ENCODE measurements at places on chromosomes 3 and 15.

- no peak for DNase-seq
Measured at GRCh38 chr3:42368861-42369260, 41.5 kb downstream of the LYZL4 start.

DNA sequence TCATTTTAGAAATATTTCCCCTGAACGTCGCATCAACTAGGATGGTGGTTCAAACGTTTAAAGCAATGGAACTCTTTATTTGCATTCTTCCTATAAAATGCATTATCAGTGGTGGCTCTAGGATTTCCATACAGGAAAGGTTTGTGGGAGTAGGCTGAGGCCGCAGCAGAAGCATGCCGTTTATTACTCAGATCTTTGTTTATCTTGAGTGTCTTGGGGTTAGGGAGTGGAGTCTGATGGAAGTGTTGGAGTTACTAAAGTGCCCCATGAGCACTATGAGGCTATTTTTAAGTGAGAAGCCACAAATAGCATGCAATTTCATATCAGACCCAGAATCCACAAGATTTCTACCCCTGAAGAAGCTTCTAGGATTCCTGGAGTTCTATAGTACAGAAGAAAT is 26.2 kb downstream of the ATOSA start:
- no peak for DNase-seq

GRCh38 chr3:193237030-193237429 is 4.0 kb upstream of the PLAAT1 start:
- no peak for DNase-seq

DNA sequence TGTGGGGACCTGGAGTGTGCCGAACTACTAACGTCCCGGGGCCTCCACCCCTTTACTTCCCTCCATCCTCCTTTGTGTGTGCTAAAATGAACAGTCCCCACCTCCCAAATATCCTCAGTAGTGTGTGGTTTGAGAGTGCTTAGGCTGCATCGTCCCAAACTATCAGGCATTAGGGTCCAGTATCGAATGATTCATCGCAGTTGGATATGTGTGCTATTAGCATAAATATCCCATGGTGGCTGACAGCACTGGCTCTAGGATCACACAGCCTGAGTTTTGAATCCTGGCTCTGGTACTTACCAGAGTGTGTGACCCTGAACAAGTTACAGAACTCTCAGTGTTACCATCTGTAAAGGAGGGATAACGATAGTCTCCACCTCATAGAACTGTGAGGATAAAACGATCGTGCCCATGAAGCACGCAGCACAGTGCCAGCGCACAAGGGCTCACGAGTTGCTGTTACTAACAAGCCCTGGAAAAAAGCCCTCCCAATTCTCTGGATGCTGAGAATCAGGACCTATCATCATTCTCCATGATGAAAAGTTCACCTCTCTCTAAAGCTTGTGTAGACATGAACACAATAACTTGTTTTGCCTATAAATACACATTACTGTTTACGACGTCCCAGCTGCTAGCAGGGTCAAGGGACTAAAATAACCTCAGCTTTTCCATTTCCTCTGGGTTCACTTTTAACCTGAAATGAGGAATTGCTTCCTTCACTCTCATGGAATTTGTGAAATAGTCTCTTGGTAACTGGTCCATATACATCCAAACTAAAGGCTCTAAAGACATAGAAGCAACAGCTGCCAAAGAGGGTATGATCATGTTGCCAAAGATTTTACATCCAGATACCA is 51.0 kb downstream of the VGLL4 start:
- no peak for DNase-seq

DNA sequence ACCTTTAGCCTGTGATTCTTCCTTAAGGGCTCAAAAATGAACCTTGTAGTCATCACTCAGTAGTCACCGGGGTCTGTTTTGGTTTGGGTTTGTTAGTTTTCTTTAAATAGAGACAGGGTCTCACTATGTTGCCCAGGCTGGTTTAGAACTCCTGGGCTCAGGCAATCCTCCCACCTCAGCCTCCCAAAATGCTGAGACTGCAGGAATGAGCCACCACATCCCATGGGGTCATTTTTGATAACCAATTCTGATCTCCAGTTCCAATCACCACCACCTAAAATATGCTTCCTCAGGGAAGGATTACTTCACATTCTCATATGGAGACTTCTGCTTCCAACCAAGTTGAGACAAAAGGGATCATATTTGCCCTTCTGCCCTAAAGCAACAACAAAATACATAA is 22.1 kb downstream of the ATP13A3 start:
- no peak for DNase-seq

DNA sequence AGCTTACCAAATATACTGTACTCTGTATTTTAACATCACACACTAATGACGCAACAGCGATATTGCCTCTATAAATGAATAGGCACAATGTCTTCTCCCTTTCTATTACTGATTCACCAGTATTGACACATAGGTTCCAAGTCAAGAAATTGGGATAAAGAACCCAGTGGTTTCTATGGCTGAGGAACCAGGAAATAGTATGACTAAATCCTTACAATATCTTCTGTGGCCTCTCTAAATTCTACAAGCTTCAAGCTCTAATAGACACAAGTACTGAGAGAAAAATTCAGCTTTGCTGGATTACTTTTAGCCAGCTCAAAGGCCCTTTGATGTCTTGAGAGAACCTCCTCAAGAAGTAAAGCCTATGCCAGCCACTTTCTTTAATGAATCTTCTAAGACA is 162.5 kb downstream of the DPH6 start:
- DNase-seq, result no peak

GRCh38 chr3:170839518-170840100 is 30.4 kb downstream of the RPL22L1 start:
- DNase-seq, result no peak

GRCh38 chr3:134065252-134066157 is 35.8 kb upstream of the SLCO2A1 start:
- DNase-seq, result no peak

- no peak for DNase-seq
Measured at GRCh38 chr3:193780810-193781478, 187.9 kb downstream of the OPA1 start.

DNA sequence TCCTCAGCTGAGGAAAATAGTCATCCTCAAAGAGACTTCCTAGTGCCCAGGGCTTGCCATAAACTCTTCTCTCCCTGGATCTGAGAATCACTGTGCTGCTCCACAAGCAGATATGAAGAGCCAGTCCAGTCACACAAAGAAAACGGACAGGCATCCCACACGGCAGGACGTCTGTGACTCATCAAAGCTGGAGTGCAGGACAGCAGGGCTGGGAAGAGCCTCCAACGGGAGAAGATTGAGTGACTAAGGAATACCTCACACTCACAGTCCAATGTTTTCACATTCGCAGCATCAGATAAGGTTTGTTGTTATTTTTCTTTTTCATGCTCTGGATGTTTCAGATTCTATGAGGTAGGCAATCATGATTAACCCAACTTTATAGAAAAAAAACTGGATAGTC is 57.8 kb downstream of the NEK10 start:
- DNase-seq, result no peak

GRCh38 chr3:72515941-72516340 is 332.3 kb downstream of the SHQ1 start:
- DNase-seq, result no peak

DNA sequence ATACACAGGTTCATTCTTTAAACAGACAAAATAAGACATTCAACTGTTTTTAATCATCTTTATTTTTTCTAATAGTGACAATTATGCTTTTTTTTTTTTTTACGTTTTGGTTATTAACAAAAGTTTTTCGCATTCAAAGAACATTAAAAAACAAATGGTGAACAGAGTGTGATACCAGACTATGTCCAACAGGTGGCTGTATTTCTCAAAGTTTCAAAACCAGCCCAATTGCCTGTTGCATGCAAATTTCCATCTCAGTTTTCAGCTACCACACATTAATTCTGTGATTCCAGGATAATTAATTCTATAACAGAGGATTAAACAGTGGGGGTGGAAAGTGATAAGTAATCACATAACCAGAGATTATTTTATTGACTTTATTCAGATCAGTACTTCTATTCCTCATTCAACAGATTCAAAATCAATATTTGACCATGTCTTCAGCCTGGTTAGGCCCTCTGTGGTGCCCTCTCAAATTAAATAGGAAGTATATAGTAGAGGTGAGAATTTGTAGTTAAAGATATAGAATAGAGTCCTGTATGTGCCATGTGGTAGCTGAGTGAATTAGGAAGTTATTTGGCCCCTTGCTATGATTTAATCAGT is 122.2 kb upstream of the DCBLD2 start:
- no peak for DNase-seq

- no peak for DNase-seq
Measured at GRCh38 chr15:36406366-36406765, 173.1 kb upstream of the CDIN1 start.

GRCh38 chr15:42408178-42408577 is 48.9 kb downstream of the CAPN3 start:
- DNase-seq, result no peak

DNA sequence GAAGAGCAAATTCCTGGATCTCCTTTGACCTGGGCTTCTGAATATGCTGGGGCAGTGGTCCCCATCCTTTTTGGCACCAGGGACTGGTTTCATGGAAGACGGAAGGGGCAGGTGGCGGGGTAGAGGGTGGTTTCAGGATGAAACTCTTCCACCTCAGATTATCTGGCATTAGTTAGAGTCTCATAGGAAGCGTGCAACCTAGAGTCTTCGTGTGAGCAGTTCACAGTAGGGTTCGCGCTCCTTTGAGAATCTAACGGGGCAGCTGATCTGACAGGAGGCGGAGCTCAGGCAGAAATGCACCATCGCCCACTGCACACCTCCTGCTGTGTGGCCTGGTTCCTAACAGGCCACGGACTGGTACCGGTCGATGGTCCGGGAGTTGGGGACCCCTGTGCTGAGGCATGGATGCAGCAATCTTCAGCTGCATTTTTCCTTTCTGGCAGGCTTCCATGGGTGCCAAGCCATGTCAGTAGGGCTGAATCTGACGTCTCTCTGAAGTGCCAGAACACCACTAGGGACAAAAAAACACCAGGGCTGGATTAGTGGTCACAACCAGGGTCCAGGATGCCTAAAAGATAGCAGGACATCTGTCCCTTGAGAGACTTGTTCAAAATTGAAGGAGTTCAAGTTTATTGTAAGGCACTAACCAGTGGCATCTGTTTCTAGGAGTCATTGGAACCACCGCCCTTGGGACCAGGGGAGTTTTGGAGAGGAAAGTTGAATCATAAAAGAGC is 8.4 kb upstream of the GOLGB1 start:
- DNase-seq, result no peak
